ENCODE measurements at places on chromosomes 16 and 17.

DNA sequence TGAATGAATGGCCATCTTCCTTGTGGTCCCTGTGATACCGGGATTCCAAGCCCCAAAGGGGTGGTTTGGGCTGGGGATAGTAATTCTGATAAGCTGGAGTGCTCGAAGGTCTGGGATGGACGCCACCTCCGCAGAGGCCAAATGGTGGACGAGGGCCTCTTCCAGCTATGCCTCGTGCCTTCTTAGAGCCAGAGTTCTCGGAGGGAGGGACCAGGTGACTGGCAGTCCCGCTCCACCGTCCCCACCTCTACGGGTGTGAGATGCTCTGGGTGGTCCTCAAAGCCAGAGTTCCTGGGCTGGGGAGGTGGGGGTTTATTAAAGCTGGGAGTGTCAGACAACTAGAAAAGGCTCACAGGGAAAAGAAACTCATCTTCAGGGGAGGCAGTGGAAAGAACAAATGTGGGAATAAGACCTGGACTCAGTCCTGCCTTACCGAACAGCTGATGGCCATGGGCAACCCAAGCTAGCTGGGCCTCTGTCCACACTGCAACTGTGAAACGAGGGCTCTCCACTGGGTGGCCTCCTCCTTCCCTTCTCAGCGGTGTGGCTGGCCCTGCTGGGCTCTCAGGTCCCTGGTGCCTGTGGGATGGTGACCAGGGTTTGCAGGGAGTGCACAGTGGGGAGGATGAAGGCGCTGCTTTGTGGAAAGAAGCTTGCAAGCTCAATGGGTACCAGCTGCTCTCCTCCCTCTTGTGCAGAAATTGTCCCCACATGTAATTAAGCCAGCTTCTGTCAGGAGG lies 75.2 kb downstream of the N4BP1 start:
- no peak for DNase-seq

DNA sequence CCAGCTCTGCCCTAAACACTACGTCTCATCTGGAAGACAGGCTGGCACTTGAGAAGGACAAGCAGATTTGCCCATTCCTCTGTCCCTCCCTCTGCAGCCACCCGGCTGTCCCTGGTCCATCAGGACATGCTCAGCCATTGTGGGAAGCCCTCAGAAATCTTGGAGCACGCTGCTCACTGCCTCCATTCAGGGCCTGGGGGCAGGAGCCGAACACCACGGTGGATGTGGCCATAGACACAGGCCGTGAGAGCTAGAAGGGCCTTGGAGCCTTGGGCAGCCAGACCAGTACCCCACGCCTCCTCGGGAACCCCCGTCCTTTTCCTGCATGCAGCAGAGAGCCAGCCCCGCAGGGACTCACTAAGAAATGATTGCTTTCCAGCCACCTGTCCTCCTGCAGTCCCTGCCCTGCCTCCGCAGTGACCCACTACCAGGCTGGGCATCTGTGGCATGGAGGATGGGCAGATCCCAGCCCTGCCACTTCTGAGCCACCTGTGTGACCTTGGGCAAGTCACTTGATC lies 3.4 kb downstream of the DOC2A start:
- no peak for DNase-seq

DNA sequence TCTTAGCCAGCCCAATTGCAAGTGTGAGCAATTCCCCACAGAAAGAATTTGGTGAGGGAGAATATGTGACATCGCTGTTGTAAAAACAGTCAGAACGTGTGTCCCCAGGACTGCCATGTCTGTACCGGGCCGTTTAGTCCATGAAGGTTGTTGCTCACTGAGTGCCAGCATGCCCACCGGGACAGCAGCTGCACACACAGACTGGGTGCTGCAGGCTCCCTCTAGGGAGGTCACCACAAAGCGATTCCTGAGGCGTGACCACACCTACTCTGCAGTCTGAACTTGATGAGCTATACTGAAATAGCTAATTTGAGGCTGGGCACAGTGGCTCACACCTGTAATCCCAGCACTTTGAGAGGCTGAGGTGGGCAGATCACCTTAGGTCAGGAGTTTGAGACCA lies 44.1 kb upstream of the ADORA2B start:
- no peak for DNase-seq

DNA sequence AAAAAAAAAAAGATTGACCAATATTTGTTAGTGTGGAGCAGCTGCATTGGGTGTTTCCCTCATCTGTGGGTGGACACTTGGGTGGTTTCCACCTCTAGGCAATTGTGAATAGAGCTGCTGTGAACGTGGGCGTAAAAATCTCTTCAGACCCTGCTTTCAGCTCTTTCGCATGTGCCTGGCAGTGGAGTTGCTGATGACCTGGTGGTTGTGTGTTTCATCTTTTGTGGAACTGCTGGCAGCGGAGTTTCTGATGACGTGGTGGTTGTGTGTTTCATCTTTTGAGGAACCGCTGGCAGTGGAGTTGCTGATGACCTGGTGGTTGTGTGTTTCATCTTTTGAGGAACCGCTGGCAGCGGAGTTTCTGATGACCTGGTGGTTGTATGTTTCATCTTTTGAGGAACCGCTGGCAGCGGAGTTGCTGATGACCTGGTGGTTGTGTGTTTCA lies 21.4 kb downstream of the ZC3H18 start:
- DNase-seq, result no peak

DNA sequence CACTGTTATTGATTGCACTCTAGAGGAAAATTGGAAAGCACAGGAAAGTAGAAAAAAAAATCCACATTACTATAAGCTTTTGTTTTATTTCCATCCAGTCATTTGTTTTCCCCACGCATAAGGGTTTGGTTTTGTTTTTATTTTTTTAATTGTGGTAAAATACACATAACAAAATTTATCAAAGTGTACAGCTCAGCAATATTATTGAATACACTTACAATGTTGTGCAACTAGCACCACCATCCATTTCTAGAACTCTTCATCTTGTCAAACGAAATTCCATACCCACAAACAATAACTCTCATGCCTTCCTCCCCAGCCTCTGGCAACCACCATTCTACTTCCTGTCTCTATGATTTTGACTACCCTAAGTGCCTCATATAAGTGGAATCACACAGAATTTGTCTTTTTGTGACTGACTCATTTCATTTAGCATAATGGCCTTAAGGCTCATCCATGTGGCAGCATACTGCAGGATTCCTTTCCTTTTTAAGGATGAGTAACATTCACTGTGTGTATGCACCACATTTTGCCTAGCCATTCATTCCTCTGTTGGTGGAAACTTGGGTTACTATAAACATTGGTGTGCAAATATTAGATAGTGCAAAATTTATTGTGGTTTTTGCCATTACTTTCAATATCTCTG lies 11.1 kb downstream of the SPPL2C start:
- no peak for DNase-seq

GRCh38 chr17:33750943-33751701 lies 458.0 kb upstream of the ASIC2 start:
- peak; percentile 60 for DNase-seq

DNA sequence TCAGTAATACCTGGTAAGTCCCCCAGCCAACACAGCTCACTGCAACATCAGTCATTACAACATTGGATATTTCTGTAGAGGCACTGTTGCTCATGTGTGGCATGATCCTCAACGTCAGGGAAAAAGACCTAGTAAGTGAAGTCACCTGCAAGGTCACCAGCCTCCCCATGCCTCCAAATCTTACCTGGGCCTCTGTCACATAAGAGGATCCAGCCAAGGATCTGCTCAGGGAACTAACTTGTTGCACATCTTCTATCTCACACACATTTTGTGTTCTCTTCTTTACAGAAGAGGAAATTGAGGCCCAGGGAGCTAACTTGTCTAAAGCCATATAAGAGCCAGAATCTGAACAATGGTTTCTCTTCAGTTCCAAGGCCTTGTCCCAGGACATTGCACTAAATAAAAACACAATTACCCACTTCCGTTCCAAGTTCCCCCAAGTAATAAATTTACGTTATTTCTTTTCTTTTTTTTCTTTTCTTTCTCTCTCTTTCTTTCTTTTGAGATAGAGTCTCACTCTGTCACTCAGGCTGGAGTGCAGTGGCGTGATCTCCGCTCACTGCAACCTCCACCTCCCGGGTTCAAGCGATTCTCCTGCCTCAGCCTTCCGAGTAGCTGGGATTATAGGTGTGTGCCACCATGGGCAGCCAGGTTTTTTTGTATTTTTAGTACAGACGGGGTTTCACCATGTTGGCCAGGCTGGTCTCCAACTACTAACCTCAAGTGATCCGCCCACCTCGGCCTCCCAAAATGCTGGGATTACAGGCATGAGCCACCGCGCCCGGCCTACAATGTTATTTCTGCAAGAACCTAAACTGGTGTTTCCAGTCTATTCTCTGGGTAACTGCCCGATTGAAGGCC lies 1.3 kb downstream of the SHMT1 start:
- no peak for DNase-seq

- DNase-seq, result no peak
Measured at GRCh38 chr17:33277436-33278100, 15.5 kb downstream of the ASIC2 start.

GRCh38 chr17:76137001-76137350 lies 4.1 kb downstream of the FOXJ1 start:
- no peak for DNase-seq

GRCh38 chr16:83901101-83901500 lies 2.2 kb downstream of the MLYCD start:
- no peak for DNase-seq

DNA sequence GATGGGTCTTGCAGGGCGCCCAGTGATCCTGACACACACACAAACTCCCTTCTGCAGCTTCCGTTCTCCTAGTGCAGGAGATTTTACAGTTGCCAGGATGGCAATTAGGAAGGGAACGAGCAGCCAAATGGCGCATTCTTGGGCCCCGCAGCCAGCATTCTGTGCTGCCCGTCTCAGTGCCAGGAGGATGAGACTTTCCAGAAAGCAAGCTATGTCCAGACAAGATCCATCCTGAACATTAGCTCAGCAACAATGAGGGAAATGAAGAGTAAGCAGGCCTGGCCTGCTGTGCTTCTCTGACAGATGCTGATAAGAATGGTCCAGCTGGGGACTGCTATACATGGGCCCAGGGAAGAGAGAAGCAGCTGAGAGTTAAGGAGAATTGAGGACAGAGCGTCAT lies 16.5 kb downstream of the SPPL2C start:
- DNase-seq, result no peak

Measured in NCI-H526 treated with DMSO at 0.1 percent for 48 hours (cell line).